Dermis blood vessel endothelial cell (primary cell): ENCODE measurements at places on chromosomes 12 and 14. TPM values are rescaled to one million over a fixed set of nuclear protein-coding genes. Genes with fewer than 3 reads are reported as not detected.

TAS2R10 gene
- total RNA-seq: 0.17 and 0.37 TPM in 2 replicates

RNASE3 gene
- not detected in 2 replicates for total RNA-seq

EML1 gene
- 45.8 and 47.1 TPM in 2 replicates for total RNA-seq

SLC24A4 gene
- under 0.01 and 0.14 TPM in 2 replicates for total RNA-seq

HHIPL1 gene
- 1.7 and 4.1 TPM in 2 replicates for total RNA-seq

SMIM41 gene
- total RNA-seq: not detected in 2 replicates

CDH24 gene
- 7.5 and 16.3 TPM in 2 replicates for total RNA-seq

MYH6 gene
- not detected in 2 replicates for total RNA-seq

SOAT2 gene
- not detected in 2 replicates for total RNA-seq

MRPL51 gene
- total RNA-seq: 86.4 and 167 TPM in 2 replicates

NRIP2 gene
- total RNA-seq: not detected in 2 replicates

FOXN4 gene
- total RNA-seq: not detected in 2 replicates

SVOP gene
- not detected in 2 replicates for total RNA-seq

NRL gene
- 0.88 and 2.6 TPM in 2 replicates for total RNA-seq
